ENCODE measurements at places on chromosomes 5 and 9.

- no peak for DNase-seq
These were observed 162.0 kb downstream of the SLC25A46 start for GRCh38 chr5:110900829-110901228.

GRCh38 chr5:13503017-13503416, 441.5 kb downstream of the DNAH5 start:
- DNase-seq, result no peak

DNA sequence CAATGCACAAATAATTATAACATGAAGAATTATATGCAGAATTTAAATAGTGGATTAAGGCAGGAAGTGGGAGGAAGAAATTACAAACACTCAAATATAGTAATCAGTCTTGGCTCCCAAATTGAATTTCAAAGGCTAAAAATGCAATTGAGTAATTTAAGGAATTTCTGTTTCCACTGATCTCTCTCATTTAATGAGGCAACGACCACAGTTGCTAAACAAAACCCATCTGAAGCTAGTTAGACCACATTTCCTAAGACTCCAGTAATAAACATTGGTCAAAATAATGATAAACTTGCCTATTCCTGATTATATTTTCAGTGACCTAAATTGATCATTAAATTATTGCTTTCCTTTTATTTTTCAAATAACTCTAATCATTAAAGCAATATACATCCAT, 174.3 kb upstream of the GRIN3A start:
- no peak for DNase-seq

DNA sequence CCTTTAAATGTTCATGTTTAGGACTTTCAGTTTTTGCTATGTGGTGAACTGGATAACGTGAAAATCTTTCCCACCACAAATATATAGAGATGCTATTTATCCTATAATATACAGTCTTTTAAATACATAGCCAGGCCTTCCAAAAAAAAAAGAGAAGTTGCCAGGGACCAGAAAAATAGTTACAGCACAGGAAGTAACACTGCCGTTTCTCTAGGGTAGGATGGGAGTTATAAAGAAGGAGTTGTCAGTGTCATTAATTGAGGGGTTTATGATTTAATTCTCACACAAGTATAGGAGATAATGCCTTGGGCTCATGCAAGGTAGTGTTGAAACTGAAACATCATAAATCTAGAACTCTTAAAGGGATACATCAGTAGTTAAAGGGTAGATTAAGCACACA, 83.9 kb downstream of the LRRC70 start:
- no peak for DNase-seq

GRCh38 chr9:122845116-122845515, 16.7 kb upstream of the PDCL start:
- DNase-seq, result no peak

DNA sequence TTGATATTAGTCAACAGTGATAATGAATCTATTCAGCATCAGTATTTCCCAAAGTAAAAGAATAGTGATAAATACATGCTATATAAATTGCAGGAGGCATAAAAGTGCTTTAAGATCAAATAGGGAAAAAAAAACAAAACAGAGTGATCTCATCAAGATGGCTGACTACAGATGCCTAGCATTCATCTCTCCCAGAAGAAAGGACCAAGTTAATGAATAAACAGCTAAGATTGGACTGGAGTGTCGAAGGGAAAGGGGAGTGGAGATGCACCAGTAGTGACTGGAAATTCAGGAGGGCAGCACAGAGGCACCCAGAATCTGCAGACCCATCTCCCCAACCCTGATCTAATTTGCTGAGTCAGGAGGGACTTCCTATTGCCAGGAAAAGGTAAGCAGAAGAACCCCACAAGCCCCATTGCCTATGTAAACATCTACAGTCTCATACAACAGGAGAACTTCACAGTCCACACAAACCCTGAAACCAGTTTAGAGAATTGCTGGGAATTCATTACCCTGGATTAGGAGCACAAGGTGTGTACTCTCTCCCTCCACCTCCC, 699.4 kb downstream of the PTPRD start:
- no peak for DNase-seq
